T-helper 17 cell (primary cell): ENCODE measurements at places on chromosomes 2 and 18. TPM values are rescaled to one million over a fixed set of nuclear protein-coding genes. Genes with fewer than 3 reads are reported as not detected.

RRM2 gene
- total RNA-seq = 1.7 TPM

IL36B gene
- not detected for total RNA-seq

DPYSL5 gene
- total RNA-seq = not detected

DNAH6 gene
- total RNA-seq = 0.52 TPM

CNRIP1 gene
- not detected for total RNA-seq

GRCh38 chr2:203694191-203694590 lies 12.2 kb upstream of the CD28 start:
- no peak overlapping the region for H3K27ac ChIP-seq
- no peak for DNase-seq
- H3K36me3 ChIP-seq = no peaks in the 10 kb centered on the region
- no peak overlapping the region for H3K4me3 ChIP-seq

- DNase-seq = no peak
- H3K27ac ChIP-seq = no peak overlapping the region
- H3K36me3 ChIP-seq = no peaks in the 10 kb centered on the region
- H3K4me3 ChIP-seq = no peak overlapping the region
- H3K27me3 ChIP-seq = peaks cover 16% of the 10 kb centered on the region
- H3K4me1 ChIP-seq = no peaks in the 10 kb centered on the region
These were observed 48.0 kb downstream of the GBX2 start for GRCh38 chr2:236120141-236120601.

DNA sequence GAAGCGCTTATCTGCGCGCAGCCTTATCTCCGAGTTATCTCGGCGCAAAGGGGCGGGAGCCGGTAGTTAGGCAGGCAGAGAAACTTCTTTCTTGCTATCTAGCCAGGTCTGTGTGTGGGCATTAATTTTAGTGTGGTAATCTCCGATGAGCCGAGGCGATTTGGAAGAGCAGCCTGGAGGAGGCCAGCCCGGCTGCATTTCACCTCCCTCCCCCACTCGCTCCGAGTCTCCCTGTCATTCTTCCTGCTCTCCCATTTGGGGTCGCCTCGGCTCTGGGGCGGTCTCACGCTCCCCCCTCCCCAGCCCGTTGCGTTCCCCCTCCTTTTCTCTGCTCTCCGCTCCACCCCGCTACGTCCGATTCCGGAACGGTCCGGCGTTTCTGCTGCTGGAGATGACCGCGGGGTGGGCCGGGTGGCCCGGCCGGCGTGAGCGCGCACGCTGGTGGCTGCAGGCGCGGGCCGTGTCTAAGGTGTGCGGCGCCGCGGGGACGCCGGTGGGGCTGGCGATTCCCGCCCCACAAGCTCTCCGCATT lies 566 bp downstream of the GATA6 start:
- peaks cover 56% of the 10 kb centered on the region for H3K27me3 ChIP-seq
- no peak overlapping the region for H3K27ac ChIP-seq
- peak overlapping the region; percentile 87 for H3K4me3 ChIP-seq
- H3K36me3 ChIP-seq = peaks cover 6% of the 10 kb centered on the region

DNA sequence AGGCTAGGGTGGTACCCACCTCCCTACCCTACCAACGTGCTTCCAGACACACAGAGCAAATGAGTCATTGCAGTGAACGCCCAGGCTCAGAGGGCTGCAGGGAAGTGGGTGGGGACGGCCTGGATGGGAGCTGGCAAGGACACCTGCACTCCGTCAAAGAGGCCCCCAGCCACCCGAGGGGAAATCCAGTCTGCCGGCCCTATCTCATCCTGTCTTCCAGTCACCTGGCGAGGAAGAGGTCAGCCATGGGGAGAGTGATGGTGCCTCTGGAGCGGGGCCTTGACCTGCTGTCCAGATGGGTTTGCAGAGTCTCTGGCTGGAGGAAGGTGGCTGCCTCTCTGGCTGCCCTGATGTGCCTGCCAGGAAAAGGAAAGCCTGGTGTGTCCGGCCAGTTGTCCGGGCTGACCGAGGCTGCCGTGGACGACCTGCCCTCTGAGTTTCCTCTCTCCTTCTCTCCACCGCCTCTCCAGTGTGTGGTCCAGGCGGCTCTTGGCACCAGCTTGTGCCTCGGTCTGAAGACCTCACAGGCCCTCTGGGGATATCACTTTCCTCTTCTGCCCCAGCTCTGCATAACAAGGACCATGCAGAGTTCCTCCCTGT lies 209.7 kb upstream of the COPS8 start:
- DNase-seq = no peak
- H3K27me3 ChIP-seq = peaks cover 14% of the 10 kb centered on the region
- no peak overlapping the region for H3K27ac ChIP-seq
- peaks cover 9% of the 10 kb centered on the region for H3K4me1 ChIP-seq

DNA sequence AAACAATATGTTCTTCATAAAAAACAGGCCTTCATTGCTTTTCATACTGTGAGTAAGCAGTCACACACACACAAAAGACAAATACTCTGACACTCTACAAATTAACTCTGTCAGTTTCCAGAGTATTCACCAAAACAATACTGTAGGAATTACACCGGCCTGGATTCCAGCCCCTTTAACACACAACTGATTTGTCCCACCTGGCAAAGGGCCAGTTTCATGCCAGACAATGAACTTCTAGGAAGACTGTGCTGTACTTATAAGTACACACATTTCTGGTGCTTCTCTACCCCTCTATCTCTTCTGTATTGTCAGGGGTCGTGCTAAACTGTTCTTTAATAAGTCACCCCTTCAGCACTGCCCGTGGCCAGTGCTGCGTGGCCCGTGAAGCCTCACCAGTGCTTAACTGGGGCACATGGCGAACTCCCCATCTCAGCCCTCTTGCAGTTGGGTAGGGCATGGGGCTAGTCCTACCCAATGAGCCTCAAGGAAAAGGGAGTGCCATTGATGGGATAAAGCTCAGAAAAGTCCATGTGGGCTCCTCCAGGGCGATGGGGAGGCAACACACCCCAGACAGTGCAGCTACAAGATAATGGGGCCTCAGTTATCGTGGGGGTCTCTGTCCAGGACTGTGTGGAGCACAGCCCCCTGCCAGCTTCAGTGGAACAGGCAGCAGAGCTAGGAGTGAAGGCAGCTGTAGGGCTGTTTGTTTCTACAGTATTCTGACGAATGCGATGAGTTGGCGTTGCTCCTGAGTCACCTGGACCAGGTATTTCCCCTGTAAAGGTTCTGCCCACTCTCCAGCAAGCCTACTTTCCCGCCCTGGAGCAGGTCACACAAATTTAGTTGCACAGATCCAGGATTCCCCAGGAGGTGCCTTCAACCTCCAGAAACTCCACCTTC lies 99.0 kb downstream of the SP3 start:
- H3K27me3 ChIP-seq = peaks cover 50% of the 10 kb centered on the region
- H3K4me1 ChIP-seq = no peaks in the 10 kb centered on the region

DNA sequence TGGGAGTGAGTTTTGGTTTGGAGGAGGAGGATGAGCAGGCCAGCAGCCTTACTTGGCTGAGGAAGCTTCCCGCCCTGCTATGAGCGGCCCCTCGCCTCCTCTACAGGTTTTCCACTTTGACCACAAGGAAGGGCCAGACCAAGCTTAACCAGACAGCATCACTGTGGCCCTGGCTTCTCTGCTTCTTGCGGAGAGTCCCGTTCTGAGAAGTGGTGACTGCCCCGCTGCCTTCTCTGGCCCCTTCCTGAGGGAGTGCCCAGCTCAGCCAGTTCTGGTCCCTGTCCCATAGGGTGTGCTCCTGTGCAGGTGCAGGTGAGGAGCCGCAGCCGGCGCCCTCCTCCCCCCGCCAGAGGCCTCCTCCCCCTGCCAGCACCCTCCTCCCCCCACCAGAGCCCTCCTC lies 101.0 kb downstream of the FAM210A start:
- H3K4me1 ChIP-seq = peaks cover 5% of the 10 kb centered on the region
- H3K27me3 ChIP-seq = no peaks in the 10 kb centered on the region
- H3K4me3 ChIP-seq = no peak overlapping the region
- H3K36me3 ChIP-seq = no peaks in the 10 kb centered on the region
- no peak for DNase-seq
- H3K27ac ChIP-seq = no peak overlapping the region

GRCh38 chr2:237350597-237350996 lies 63.4 kb downstream of the COL6A3 start:
- H3K4me1 ChIP-seq = no peaks in the 10 kb centered on the region
- no peak overlapping the region for H3K27ac ChIP-seq
- no peak for DNase-seq

- H3K4me1 ChIP-seq = peaks cover 12% of the 10 kb centered on the region
- DNase-seq = no peak
- H3K27ac ChIP-seq = no peak overlapping the region
- peak overlapping the region; percentile 57 for H3K4me3 ChIP-seq
These were observed 65.5 kb upstream of the TGFA start for GRCh38 chr2:70619167-70619566.

DNA sequence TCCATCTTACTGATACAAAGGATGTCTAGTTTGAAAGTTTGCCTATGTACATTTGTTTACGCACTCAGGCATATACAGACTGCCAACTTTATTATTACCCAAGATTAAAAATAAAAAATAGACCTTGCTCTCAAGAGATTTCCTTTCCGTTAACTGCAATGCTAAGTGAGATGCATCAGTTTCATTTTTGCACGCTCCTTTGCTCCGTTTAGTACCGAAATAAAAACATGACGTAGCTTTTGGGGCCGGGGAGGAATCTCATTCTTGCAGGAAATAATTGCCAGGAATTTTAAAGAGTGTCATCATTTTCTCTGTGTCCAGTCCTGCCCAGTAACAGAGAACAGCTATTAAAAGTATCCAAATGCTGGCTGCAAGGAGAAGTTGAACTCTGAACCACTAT lies 169.5 kb downstream of the SLC8A1 start:
- no peaks in the 10 kb centered on the region for H3K36me3 ChIP-seq
- DNase-seq = no peak
- no peaks in the 10 kb centered on the region for H3K4me1 ChIP-seq
- peaks cover 7% of the 10 kb centered on the region for H3K27me3 ChIP-seq
- H3K27ac ChIP-seq = no peak overlapping the region

DNA sequence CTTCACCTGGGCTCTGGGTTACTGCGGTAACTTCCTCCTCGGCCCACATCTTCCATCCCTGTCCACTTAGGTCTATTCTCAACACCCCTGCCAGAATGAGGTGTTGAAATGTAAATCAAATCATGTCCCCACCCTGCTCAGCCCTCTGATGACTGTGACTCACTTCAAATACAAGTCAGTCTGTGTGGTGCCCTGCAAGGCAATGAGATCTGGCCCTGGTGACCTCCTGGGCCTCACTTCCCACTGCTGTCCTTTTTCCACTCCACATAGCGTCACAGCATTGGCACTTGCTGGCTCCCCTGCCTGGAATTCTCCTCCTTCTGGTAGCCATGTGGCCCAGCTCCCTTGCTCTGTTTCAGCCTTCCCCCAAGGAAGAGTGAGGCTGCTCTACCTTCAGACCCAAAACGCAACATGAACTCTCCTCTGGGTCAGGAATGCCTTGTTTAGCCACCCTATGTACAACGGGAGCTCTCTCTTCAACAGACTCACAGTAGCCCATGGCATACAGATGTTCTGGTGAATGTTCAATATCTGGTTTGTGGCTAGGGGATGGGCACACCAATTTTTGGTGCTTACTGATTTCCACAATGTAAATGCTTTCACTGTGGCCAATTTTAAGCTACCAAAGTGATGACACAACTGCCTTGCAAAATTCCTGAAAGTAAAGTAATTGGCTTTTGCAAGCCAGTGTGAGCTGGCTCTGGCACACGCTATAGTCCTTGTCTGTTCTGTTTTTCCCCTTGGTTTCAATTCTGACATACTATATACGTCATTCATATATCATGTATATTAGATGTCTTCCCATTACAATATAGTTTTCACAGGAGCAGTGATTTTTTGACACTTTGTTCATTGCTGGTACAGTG lies 550.3 kb upstream of the HS6ST1 start:
- no peak for DNase-seq
- H3K27ac ChIP-seq = no peak overlapping the region
- no peaks in the 10 kb centered on the region for H3K36me3 ChIP-seq
- H3K4me1 ChIP-seq = no peaks in the 10 kb centered on the region

- H3K27me3 ChIP-seq = no peaks in the 10 kb centered on the region
- H3K36me3 ChIP-seq = peaks cover 4% of the 10 kb centered on the region
- H3K4me1 ChIP-seq = no peaks in the 10 kb centered on the region
These were observed 103.4 kb upstream of the TFCP2L1 start for GRCh38 chr2:121388371-121388770.

DNA sequence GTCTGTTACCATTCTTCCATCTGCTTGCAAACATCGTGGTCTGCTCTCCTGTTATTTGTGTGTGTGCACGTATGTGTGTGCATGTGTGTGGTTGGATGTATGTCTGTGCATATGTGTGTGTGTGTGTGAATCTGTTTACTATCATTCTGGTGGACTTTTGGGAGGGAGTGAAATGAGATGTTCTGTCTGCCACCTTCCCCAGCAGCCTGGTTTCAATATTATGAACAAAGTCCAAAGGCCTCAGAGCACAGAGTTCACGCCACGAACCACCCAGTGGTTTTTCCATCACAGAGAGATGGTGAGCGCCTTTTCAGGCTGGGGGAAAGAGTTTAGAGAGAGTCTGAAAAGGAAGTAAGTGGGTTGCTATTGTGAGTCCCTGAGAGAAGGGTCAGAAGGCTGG lies 67.1 kb upstream of the YWHAQ start:
- no peak overlapping the region for H3K4me3 ChIP-seq
- no peaks in the 10 kb centered on the region for H3K36me3 ChIP-seq
- H3K27ac ChIP-seq = no peak overlapping the region
- no peaks in the 10 kb centered on the region for H3K27me3 ChIP-seq
- DNase-seq = no peak

DNA sequence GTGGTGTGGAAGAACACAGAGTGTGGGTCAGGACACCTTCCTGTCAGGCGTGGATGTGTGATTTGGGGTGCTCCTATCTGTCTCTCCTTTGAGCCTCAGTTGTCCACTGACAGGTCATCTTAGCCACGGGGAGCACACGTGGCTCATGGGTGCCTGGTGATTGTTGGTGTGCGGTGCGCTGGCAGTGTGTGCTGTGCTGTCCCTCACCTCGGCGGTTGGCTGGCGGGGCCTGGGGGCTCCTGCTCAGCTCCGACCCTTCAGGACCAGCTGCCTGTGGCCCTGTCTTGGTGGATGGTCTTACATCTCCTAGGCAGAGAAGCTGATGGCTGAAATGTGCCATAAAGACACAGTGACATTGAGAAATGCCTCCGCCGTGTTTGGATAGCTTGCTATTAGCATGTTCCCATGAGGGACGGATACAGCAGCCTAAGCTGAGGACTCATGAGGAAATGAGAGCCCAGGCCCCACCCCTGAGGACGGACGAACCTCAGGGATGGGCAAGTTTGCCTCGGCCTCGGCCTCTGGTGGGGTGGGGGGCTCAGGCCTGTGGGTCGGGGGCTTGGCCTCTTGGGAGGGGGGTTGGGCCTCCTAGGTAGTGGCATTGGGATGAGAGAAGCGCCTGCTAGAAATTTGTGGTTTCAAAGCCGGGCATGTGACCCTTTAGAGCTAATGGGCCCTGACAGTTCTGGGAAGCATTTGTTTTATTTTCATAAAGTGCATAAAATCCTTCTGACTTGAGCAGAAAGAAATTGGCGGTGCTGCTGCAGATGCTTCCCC lies 20.3 kb upstream of the ASB1 start:
- H3K27ac ChIP-seq = no peak overlapping the region
- DNase-seq = no peak
- H3K36me3 ChIP-seq = no peaks in the 10 kb centered on the region
- H3K4me1 ChIP-seq = peaks cover 2% of the 10 kb centered on the region
- no peak overlapping the region for H3K4me3 ChIP-seq
- no peaks in the 10 kb centered on the region for H3K27me3 ChIP-seq

- no peak overlapping the region for H3K4me3 ChIP-seq
- peaks cover 2% of the 10 kb centered on the region for H3K4me1 ChIP-seq
- H3K27ac ChIP-seq = no peak overlapping the region
- no peaks in the 10 kb centered on the region for H3K27me3 ChIP-seq
- no peak for DNase-seq
- H3K36me3 ChIP-seq = peaks cover 10% of the 10 kb centered on the region
These were observed 39.6 kb downstream of the HS1BP3 start for GRCh38 chr2:20611077-20611843.

GRCh38 chr2:63591566-63592175 lies 2.9 kb downstream of the MDH1 start:
- no peaks in the 10 kb centered on the region for H3K27me3 ChIP-seq
- H3K4me1 ChIP-seq = peaks cover 38% of the 10 kb centered on the region
- H3K36me3 ChIP-seq = peaks cover 2% of the 10 kb centered on the region
